ENCODE measurements at places on chromosomes 4 and X.

DNA sequence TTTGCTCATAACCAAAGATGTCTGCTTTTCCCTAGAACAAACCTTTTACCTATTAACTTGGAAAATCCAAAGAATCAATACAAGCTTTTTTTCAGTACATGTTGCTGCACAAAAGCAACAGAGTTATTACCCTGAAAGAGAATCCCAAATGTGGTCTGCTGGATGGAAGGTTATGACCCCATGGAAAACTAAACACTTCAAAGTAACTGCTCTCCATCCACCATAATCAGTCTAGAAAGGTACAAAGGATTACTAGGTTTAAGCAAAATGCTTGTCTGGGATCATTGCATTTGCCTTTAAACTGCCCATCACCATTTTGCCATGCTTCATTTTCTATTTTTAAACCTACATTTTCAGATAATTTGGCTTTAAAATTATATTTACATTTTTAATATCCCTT lies 11.7 kb downstream of the MMRN1 start:
- DNase-seq = no peak

- no peak for DNase-seq
Measured at GRCh38 chr4:155693015-155693663, 26.5 kb downstream of the GUCY1A1 start.

DNA sequence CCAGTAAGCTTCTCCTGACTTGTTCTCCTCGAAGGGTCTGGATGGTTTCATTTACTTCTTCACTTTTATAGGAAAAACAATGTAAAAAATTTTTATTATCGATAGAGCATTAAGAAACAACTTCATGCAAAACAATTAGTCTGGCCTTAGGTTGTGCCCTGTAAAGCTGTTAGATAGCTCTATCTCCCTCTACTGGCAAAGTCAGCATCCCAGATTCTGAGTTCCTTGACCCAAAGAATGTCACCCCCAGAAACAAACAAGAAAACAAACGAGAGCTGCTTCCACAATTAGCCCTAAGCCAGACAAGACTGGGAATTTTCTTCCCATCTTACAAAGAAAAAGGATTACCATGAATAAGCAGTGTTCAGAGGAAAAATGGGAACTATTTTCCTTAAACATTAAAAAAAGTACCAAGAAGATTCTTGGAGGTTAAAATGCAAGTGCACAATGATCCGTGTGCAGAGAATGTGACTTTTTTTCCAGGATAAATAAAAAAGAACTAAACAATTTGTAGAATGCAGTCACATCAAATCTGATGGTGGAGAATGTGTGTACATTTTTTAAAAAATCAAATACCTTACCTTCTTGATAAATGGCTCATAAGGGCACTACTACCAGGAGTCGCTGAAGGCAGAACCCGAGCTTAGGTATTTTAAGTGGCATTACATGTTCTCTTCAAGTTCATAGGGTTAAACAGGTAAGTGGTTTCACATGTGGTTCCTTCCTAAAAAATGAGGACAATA lies 293.2 kb downstream of the FBXO8 start:
- DNase-seq = no peak

GRCh38 chr4:68658672-68659071 lies 11.8 kb downstream of the UGT2B15 start:
- DNase-seq = no peak

DNA sequence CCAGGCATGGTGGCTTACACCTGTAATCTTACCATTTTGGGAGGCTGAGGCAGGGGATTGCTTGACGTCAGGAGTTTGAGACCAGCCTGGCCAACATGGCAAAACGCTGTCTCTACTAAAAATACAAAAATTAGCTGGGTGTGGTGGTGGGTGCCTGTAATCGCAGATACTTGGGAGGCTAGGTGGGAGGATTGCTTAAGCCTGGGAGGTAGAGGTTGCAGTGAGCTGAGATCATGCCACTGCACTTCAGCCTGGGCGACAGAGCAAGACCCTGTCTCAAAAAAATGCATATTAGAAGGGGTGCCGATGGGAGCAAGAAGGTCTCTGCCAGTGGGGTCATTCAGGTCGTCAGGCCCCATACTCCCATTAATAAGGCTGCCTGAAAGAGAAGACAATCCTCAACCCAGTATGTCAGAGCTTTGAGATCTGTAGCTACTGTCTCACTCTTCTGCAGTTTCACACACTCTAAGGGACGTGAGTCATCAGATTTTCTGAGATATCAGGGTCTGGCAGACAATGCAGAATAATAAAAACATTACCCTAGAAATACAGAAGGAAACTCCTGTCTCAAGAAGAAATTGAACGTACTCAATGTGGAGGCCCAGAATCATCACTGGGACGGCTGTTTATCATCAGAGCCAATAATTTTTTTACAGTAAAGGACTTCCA lies 176.7 kb upstream of the FAT1 start:
- no peak for DNase-seq

- DNase-seq = no peak
Measured at GRCh38 chr4:108107101-108107500, 61.6 kb downstream of the LEF1 start.

- DNase-seq = no peak
Measured at GRCh38 chr4:57446266-57446665, 336.1 kb upstream of the IGFBP7 start.

DNA sequence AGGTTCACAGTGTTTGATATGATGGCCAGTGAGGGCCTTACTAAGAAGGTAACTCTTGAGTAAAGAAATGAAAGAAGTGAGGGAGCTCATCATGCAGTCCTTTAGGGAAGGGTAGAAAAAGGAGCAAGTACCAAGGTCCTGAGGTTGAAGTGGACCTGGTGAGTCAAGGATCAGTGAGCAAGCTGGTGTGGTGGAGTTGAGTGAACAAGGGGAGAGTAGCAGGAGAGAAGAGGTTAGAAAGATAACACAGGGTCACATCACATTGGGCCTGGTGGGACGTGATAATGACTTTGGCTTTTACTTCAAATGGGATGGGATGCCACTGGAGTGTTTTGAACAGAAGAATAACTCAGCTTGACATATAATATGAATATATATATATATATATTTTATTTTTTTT lies 44.7 kb downstream of the OSTC start:
- no peak for DNase-seq

DNA sequence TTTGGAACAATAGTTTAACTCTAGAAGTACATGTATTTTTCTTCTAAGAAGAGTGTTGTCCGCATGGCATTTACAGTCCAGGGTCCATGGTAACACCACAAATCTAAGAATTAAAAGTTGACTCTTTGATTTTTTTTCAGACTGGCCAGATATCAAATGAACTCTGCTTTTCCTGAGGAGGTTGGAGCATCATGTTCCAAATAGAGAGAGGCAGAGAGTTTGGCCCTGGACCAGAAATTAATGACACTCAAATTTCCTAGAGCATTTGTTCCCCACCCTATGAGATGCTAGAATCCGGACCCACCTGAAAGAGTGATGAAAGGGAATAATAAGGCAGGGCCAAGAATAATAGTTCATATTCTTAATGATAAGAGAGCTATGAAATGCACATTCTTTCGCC lies 47.0 kb upstream of the NAP1L5 start:
- DNase-seq = no peak

GRCh38 chrX:99494668-99495067 lies 915.4 kb downstream of the PCDH19 start:
- DNase-seq = no peak

GRCh38 chr4:35965300-35965699 lies 279.0 kb downstream of the ARAP2 start:
- DNase-seq = no peak

GRCh38 chrX:110015032-110015431 lies 12.1 kb downstream of the TMEM164 start:
- no peak for DNase-seq

- DNase-seq = no peak
Measured at GRCh38 chr4:142475663-142476062, 370.4 kb downstream of the INPP4B start.

DNA sequence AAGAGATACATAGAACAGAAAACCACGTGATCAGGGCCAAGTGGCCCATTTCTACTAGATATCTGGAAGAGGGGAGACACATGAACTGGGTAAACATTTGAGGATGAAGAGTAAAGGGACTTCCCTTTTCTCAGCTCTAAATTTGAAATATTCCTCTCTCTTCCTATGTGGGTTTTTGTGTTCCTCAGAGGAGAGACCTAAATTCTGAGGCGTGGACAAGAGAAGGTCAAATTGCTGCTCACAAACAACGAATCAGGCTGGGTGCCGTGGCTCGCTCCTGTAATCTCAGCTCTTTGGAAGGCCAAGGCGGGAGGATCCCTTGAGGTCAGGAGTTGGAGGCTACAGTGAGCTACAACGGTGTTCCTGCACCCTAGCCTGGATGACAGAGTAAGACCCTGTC lies 216.0 kb downstream of the PTTG2 start:
- DNase-seq = no peak

DNA sequence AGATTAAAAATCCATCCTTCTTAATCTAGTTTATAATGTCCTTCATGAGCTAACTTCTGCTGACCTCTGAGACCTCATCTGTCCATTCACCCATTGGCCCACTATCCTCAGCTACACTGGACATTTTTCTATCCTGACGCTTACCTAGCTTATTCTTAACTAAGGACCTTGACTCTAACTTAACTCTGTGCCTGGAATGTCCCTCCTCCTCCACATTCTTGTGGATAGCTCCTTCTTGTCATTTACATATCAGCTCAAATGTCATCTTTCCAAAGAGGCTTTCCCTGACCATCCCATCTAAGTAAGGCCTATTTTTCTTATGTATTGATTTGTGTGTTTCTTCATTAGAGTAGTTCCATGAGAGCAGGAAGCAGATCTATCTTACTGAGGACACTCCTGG lies 54.7 kb downstream of the ATXN3L start:
- no peak for DNase-seq
